ENCODE measurements at places on chromosomes 16 and 17. TPM values are rescaled to one million over a fixed set of nuclear protein-coding genes. Genes with fewer than 3 reads are reported as not detected.

The YBX2 gene
- total RNA-seq = 9.5 TPM

DNA sequence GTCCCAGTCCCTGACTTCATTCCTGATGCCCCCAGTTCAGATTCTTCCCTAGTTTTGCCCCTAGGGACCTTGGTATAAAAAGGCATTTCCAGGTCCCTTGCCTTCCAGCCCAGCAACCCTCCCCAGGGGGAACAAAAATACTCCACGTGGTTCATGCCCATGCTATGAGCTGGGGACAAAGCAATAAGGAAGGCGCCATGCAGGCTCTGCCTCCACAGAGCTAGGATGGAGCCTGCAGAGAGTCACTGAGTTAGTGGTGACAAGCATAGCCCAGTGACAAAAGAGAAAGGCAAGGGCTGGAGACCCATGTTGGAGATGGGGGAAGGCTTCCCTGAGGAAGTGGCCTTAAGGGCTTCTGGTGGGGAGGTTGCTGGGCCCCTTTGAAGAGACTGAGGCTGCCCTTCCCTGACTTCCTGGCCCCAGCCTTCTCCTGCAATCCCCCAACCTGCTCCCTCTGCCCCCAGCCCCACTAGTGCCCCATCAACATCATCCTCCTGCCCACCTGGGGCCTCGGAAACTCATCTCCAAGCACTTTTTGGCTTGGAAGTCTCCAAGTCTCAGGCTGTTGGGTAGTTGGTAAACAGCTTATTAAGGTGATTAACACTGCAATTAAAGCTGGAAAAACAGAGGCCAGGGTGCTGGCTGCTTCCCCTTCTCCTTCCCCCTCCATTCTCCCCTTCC, 9.6 kb downstream of the DLX3 start:
- DNase-seq = no peak

GRCh38 chr17:39208893-39209292, 8.8 kb downstream of the RPL19 start:
- DNase-seq = no peak

- DNase-seq = no peak
These were observed 46.7 kb downstream of the ACTG1 start for GRCh38 chr17:81465910-81466309.

The TSPAN10 gene
- total RNA-seq = 0.63 TPM

GRCh38 chr17:19805006-19805405, 56.9 kb upstream of the ALDH3A1 start:
- DNase-seq = no peak

- no peak for DNase-seq
These were observed 387.3 kb upstream of the CDH11 start for GRCh38 chr16:65509172-65509571.
